ENCODE measurements at places on chromosomes 7 and 10.

DNA sequence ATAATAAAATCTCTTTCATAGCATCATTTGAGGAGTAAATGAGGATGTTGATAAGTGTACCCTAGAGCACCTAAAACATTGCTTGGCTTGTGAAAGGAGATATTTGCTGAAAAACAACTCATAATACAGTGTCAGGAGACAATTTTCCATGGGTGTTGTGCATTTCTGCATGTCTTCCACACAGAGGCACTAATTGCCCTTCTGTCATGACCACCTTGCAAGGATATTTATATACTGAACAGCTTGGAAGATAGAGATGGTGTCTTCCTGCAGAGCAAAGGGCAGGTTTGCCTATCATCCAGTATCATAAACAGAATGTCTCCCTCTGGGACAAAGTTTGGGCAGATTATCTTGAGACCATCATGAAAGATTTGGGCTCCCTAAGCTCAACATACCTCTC lies 495.2 kb upstream of the LRRN3 start:
- DNase-seq = no peak

DNA sequence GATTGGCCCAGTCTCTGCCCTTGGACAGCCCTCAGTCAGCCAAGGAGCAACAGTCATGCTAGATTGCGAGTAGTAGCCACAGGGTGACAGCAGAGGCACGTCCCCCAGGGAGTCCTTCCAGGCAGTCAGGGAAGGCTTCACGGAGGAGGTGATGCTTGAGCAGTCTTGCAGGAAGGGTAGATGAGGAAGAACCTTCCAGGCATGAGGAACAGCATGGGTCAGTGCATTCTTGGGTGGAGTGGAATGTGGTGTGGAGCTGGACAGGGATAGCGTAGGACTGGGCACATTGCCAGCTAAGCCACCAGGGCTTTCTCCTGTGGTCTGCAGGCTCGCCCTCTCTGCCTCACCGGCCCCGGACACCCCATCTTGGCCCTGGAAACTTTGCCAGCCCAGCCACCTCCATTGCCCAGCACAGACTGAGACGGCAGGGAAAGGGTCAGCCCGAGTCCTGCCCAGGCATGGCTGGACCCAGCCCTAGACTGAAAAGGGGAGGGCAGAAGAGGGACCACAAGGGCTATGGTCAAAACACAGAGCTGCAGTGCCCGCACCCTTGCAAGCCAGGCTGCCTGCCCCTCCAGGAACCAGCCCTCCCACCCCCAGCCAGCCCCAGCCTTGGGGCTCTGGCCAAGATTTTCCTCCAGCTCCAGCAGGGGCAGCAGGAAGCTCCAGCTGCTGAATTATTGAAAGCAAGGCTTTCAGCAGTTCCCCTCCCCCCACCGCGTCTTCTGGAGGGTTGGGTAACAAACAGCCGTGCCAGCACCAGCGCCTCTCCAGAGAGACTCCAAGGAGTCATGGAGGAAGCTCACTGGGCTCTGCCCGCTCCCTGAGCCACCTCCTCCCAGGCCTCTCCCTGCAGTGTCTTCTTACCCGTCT lies 18.7 kb downstream of the SRRM3 start:
- peak; percentile 42 for DNase-seq

GRCh38 chr7:429828-430180 lies 89.8 kb downstream of the PDGFA start:
- no peak for DNase-seq

DNA sequence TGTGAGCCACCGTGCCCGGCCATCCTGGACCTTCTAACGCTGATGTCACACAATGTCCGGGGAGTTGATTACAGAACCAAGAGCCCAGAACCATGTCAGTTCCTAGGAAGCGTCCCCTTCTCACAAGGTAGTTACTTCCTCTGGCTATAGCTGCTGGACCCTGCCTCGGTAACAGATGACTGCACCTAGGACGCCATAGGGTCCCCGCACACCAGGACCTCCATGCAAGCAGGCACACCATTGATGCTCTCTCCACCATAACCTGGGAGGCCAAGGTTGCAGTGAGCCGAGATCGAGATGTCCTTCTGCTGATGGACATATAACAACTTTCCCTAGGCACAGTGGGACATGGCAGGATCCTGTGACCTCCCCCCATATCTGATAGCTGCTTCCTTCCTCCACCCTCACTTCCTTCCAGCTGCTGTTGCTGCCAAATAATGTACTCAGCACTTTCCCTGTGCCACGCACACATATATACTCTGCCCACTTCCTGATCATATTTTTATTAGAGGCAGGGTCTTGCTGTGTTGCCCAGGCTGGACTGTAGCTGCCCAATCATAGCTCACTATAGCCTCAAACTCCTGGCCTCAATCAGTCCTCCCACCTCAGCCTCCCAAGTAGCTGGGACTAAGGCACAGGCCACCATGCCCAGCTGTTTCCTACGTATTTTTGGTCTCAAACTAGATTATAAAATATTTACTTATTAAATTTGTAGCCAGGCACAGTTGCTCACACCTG lies 3.5 kb upstream of the SNX8 start:
- no peak for DNase-seq

DNA sequence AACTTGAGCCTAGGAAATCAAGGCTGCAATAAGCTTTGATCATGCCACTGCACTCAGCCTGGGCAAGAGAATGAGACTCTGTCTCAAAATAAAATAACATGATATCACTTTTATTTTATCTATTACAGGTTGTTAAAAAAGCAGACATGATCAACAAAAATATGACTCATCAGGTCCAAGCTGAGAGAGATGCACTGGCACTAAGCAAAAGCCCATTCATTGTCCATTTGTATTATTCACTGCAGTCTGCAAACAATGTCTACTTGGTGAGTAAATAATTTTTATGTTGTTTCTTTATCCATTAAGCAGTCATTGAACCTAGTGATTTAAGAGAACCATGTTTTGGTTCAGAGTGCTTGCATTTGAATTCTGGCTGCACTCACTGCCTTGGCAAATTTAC lies 3.3 kb downstream of the MASTL start:
- DNase-seq = no peak
